Renal pelvis (tissue), 12 donors: ENCODE measurements at places on chromosomes 7 and 10. TPM values are rescaled to one million over a fixed set of nuclear protein-coding genes. Genes with fewer than 3 reads are reported as not detected.

DNA sequence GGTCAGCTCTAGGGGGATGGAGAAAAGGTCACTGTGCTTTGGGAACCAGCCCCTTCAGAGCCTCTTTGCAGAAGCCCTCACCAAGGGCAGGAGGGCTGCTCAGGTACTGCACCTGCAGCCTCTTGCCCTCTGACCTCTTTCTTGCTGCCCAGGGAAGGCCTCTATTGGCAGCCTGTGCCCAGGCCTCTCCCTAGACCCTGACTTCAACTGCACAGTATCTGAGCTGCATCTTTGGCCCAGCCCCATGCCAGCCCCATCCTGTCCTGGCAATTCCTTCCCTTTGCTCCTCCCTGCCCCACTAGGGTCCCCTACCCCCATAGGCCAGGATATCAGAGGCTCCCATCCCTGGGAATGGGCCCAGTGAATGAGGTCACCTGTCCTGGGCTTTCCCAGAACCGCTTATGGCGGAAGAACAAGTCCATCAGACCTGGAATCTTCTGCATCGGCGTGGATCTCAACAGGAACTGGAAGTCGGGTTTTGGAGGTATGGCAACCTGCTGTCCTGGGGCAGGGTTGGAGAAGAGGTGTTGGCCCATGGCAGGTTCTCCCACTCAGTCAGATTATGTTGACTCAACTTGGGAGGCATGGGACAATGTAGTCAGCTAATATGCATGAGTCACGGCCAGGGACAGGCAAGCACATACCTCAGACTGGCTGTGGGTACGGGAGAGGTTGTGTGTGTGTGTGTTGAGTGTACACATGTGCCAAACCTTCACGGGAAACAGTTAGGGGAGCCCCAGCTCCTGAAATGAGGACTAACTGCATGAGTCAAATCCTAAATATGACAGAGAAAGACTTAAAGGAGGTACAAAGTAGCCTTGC lies 17.1 kb upstream of the CPA1 start:
- no peak for DNase-seq

GRCh38 chr7:106068538-106068961 lies 43.6 kb downstream of the SYPL1 start:
- no peak for DNase-seq

DNA sequence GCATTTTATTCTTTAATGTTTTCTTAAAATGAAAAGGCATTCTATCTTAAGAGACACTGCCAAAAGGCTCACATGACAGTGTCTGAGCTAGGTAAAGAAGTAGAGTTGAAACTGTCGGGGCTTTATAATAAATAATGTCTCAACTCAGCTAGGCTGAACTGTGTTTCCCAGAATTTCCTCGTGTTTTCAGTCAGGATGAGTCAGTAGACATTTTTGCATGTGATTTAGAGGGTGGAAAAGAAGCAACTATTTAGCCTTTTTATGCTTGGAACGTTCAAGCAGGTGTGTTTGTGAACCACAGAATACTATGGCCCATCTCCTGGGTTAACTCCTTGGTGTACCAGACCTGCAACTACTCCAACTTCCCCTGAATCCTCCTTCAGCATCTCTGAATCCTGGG lies 23.4 kb upstream of the LIPA start:
- DNase-seq = no peak

DNA sequence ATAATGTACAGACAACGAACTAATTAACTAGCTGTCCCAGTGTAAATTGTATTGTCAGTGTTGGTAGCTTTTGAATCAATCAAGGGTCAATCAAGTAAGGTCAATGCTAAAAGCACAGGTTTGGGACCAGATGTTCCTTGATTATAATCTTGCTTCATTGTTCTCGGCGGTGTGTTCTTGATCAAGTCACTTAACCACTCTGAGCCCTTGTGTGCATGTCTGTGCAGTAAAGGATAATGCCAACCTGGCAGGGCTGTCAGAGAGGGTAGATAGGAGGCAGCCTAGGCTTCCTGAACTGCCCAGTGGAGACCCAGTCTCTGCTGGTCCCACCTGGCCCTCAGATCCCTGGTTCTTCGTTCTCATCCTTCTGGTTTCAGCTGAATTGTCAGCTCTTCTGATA lies 221.0 kb downstream of the EMX2 start:
- no peak for DNase-seq

GRCh38 chr10:71812016-71812912 lies 38.8 kb downstream of the PSAP start:
- peak; percentile 27 for DNase-seq

CYP3A5 gene
- 2.7 TPM for polyA plus RNA-seq

KCND2 gene
- polyA plus RNA-seq = 2.0 TPM
